ENCODE measurements at places on chromosomes 6 and 20.
A peak's percentile ranks its signal among the peaks of the same experiment; 100 is the strongest.

- no peak for DNase-seq
Measured at GRCh38 chr6:2823104-2823850, 18.4 kb downstream of the SERPINB1 start.

- no peak for DNase-seq
Measured at GRCh38 chr6:55180258-55180657, 5.9 kb downstream of the HCRTR2 start.

GRCh38 chr6:10908228-10908627 lies 21.4 kb downstream of the SYCP2L start:
- DNase-seq: no peak

GRCh38 chr6:140379919-140380318 lies 1005.5 kb upstream of the CITED2 start:
- peak; percentile 87 for DNase-seq

- peak; percentile 88 for DNase-seq
Measured at GRCh38 chr20:1776681-1777475, 118.3 kb upstream of the SIRPA start.

DNA sequence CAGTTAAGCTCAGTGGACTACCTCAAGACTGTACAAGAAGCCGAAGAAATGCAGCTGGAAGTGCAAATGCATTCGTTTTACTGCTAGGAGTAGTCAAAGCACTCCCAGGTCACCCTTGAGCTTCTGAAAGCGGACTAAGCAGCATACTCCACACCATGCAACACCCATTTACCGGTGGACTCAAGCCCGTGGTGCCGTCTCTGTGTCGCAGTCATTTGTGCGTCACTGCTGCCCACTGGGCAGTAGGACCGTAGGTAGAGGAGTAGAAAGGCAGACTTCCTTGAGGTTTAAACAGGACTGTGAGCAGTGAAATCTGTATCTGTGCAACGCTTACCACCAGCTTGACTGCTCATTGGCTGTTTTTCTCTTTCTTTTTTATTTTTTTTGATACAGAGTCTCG lies 89.0 kb upstream of the FAM8A1 start:
- DNase-seq: no peak

DNA sequence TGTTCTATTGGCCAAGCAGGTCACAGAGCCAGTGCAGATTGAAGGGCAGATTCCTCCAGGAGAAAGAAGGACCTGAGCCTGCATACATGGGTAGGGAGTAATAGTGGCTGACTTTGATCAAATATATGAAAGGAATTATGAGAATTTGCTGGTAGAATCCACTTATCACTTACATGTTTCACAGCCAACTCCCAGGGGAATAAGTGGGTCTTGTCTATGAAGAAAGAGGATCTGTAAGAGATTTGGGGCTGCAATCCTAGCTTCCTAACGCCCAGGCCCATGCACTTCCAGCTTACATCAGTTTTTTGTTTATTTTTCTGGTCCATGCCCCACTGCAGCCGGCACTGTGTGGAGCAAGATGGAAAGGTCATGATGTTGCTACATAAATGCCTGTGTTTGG lies 107.9 kb upstream of the SYNDIG1 start:
- no peak for DNase-seq

GRCh38 chr6:105896821-105897095 lies 189.4 kb upstream of the PRDM1 start:
- no peak for DNase-seq

- DNase-seq: no peak
Measured at GRCh38 chr6:12952318-12952717, 235.8 kb downstream of the PHACTR1 start.

DNA sequence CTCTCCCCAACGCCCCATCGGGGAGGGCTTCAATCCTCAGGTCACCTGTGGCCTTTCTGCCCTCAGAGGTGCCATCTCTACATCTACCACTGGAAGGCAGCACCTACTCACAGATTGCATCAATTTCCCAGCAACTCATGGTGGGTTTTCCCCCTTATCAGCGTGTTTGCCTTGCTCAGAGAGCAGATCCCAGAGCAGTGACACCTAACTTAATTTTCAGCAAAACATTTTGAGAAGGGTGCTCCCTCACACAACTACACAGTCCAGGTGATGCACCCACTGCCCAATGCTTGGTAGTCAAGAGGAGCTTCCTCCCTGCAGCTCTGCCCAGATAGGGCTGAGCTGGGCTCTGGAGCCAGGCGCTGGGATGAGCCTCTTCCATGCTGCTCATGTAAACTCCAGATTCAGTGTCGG lies 48.2 kb downstream of the PLG start:
- no peak for DNase-seq

GRCh38 chr6:30206152-30206551 lies 7.1 kb downstream of the TRIM26 start:
- peak; percentile 45 for DNase-seq

- no peak for DNase-seq
Measured at GRCh38 chr6:79149884-79150283, 71.8 kb upstream of the PHIP start.

DNA sequence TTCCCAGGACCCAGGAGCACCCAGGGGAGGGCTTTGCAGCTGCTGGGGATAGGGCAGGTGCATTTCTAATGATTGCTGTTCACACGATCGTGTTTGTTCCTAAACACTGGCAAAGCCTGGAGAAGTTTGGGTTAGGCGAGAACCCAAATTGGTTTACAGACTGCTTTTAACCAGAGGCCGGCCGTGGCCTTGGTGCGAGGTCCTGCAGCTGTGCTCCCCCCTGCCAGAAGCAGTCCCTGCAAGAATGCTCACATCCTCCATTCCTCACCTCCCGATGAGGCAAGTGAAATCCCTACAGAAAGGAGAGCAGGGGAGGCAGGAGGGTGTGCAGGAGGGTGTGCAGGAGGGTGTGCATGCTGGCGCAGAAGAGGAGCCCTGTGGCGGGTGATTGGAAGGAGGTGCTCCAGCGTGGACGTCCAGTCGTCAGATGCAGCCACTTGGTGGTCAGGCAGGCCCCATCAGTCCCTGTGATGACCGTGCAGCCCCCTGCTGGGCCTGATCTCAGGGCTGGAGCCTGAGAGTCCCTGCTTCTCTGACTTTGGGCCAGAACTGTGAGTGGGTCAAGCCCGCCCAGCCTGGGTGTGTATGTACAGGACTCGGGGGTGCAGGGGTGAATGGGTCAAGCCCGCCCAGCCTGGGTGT lies 55.7 kb upstream of the FRMD1 start:
- DNase-seq: no peak

GRCh38 chr20:37179683-37180524 lies 556 bp upstream of the MROH8 start:
- DNase-seq: peak; percentile 74

- no peak for DNase-seq
Measured at GRCh38 chr20:3383878-3384495, 23.5 kb downstream of the DNAAF9 start.

DNA sequence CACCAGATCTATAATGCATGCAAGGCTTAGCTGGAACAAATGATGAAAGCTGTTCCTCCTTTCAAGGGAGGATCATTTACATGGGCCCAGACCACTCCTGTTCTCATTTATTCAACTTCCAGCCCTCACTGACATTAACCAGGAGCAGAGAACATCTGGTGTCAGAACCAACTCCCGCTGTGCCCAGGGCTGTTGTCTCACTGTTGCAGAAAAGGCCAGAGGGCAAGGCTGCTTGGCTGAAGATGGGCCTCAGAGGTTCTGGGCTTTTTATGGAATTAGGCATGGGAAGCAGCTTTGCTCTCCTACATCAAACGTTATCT lies 164.2 kb downstream of the GMPR start:
- DNase-seq: peak; percentile 11

GRCh38 chr6:135004399-135004798 lies 50.2 kb downstream of the HBS1L start:
- no peak for DNase-seq

DNA sequence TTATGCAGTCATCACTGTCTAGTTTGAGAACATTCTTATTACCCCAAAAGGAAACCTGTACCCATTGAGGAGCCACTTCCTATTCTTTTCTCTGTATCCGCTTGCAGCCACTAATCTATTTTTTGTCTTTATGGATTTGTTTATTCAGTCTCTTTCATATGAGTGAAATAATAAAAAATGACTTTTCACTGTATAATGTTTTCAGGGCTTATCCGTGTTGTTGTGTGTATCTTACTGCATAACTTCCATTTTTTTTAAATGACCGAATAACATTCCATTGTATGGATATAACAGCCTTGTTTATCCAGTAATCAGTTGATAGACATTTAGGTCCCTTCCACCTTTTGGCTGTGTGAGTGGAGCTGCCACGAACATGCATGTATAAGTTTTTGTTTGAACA lies 86.6 kb downstream of the ZFAND3 start:
- DNase-seq: peak; percentile 36

DNA sequence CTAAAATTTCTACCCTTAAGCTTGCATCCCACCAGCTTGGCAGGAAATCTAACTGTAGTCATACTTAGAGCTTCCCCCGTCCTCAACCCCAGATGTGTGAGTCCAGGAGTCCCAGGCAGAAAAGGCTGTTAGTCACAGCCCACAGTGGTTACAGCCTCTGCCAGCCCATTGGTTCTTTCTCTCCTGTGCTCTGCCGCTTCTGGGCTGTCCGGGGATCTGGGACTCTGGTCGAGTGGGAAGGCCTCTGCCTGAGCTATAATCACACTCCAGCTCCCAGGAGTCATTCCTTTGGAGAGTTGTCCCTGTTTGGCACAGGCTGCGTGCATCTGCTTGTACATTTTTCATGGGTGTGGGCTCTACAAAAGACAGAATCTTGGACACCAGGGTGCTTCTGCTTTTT lies 45.6 kb upstream of the FYN start:
- peak; percentile 85 for DNase-seq

- DNase-seq: no peak
Measured at GRCh38 chr20:12074111-12074655, 156.5 kb downstream of the BTBD3 start.

DNA sequence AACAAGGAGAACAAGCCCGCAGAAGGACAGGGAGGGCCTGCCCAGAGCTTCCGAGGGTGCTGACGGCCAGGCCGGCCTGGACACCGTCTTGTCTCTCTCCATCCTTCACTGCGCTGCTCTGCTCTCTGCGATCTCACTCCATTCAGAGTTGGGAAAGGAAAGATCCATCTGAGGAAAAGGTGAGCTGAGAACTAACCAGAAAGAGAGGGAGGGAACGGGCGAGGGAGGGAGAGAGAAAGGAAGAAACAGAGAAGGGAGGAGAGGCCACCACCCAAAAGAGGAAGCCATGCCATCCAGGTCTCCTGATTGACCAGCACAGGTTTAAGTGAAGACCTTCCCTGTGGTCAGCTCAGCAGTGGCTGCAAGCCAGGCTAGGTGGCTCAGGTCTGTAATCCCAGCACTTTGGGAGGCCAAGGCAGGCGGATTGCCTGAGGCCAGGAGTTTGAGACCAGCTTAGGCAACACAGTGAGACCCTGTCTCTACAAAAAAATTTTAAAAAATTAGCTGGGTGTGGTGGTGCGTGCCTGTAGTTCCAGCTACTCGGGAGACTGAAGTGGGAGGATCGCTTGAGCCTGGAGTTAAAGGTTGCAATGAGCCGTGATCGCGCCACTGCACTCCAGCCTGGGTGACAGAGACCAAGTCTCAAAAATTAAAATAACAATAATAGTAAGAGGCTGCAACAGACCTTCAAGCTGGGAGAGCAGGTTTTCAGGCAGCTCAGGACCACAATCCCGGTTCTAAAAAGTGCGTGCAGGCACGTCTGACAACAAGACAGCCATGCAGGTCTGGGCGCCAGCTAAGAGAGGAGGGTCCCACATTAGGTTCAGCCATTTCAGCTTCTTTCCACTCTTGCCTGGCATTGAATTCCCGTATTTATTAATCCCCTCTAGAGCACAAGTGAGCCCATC lies 34.2 kb upstream of the DLGAP4 start:
- DNase-seq: no peak

DNA sequence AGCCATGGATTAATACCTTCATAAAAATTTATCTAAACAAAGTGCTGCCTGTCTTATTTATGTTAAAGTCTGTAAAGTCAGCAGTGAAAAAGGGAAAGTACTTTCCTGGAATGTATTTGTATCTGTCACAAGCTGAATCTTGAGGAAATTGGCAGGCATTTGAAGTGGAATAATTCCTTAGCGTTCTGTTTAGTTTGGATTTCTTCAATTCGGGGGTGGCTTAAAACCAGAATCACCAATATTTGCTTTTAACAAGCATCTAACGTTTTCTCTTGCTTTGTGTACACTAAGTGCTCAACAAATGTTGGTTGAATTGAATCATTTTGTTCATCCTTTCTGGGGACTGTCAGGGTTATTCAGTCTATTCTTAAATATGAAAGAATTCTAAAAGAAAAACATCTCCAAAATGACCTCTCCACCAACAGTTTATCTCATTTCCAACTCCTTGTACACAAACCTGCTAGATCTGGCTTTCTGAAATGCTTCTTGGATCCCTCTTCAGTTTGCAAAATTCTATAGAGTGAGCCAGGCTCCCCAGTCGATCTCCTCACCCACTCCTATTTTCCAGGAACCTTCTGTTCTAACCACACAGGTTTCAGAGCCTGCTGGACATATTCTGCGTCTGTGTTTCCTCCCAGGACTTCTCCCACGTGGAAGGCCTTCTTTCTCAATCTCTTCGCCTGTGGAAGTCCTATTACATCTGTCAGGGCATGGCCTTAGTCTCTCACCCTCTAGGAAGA lies 2.0 kb upstream of the NPEPL1 start:
- no peak for DNase-seq

DNA sequence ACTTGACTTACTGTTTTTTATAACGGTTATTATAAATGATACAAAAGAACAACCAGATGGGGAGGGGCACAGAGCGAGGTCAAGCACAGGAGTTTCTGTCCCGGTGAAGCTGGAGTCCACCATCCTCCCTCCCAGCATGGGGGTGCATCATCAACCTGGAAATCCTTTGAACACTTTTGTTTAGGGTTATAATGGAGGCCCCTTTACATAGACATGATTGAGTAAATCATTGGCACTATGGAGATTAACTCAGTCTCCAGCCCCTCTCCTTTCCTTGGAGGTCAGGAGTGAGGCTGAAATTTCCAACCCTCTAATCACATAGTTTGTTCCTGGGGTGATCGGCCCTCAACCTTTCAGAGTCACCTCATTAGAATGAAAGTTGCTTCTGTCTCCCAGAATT lies 71.8 kb upstream of the ANKEF1 start:
- DNase-seq: no peak

DNA sequence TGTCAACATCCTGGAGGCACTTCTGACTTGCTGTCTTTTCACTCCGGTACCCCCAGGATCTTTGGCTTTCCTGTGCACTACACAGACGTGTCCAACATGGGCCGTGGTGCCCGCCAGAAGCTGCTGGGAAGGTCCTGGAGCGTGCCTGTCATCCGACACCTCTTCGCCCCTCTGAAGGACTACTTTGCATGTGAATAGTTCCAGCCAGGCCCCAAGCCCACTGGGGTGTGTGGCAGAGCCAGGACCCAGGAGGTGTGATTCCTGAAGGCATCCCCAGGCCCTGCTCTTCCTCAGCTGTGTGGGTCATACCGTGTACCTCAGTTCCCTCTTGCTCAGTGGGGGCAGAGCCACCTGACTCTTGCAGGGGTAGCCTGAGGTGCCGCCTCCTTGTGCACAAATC lies 12.0 kb upstream of the MAPRE1 start:
- no peak for DNase-seq

DNA sequence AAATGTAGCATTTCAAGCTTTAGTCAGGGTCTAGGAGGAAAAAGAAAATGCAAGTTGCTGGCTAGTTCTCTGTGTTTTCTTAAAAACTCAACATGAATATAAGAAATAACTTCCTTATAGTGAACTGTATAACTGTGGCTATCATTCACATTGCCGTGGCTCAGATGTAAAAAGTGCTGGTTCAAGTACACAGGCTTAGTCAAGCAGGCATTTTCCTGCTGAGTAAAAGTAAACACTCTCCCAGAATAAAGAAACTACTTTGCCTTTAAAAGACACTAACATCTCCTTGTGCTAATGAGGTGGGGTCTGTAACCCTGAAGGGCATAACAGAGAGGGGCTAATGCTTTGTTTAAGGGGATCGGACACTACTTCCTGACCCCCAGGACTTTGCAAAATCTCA lies 3.3 kb downstream of the ATP5F1E start:
- no peak for DNase-seq

GRCh38 chr6:161546632-161547031 lies 272.8 kb upstream of the AGPAT4 start:
- no peak for DNase-seq
